Stimulated activated CD8-positive, alpha-beta memory T cell treated with anti-CD3 and anti-CD28 coated beads, Interleukin-15, amount 100 ng/mL, for 48 hours (primary cell): ENCODE measurements at places on chromosomes 5 and 9.

DNA sequence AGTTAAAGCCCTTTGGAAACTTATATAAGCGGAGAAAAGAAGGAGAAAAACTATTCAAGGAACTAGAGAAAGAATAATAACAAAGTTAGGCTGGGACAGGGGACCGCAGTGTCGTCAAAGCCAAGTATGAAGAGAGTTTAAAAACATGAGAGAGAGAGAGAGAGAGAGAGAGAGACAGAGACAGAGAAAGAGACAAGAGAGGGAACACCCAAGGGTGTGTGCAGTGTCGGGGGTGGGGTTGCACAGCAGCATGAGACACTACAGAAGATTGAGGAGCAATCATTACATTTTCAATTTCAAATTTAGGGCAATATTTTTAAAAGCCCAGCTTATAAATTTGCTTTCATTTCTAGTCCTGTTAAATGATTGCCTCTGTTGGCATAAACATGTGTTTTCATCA lies 74.3 kb downstream of the NNT start:
- no peak for DNase-seq

DNA sequence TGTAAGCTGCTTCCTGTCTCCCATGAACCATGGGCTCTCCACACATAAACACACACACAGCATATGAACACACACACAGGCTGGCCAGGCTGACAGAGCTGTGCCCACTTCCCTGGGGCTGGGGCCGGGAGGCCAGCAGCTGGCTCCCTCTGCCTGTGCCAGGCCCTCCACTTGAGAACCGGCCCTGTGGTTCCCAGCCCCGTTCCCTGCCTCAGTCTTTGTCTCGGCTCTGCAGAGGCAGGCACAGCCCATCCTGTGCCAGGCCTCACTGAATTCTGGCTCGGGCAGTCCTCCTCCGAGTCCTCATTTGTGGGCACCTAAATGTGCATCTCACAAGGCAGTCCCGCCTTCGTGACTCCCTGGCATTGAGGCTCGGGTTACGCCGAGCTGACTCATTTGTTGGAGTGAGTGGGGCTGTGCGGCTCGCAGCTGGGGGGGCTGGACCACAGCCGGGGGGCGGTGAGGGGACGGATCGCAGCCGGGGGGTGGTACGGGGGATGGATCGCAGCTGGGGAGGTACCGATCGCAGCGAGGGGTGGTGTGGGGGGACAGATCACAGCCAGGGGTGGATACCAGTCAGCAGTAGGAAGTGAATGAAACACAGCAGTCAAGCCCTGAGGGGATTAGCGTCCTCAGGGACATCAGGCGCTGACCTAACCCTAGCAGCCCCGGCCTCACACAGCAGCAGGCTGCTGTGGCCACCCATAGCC lies 72.3 kb downstream of the PSMB7 start:
- DNase-seq: no peak

DNA sequence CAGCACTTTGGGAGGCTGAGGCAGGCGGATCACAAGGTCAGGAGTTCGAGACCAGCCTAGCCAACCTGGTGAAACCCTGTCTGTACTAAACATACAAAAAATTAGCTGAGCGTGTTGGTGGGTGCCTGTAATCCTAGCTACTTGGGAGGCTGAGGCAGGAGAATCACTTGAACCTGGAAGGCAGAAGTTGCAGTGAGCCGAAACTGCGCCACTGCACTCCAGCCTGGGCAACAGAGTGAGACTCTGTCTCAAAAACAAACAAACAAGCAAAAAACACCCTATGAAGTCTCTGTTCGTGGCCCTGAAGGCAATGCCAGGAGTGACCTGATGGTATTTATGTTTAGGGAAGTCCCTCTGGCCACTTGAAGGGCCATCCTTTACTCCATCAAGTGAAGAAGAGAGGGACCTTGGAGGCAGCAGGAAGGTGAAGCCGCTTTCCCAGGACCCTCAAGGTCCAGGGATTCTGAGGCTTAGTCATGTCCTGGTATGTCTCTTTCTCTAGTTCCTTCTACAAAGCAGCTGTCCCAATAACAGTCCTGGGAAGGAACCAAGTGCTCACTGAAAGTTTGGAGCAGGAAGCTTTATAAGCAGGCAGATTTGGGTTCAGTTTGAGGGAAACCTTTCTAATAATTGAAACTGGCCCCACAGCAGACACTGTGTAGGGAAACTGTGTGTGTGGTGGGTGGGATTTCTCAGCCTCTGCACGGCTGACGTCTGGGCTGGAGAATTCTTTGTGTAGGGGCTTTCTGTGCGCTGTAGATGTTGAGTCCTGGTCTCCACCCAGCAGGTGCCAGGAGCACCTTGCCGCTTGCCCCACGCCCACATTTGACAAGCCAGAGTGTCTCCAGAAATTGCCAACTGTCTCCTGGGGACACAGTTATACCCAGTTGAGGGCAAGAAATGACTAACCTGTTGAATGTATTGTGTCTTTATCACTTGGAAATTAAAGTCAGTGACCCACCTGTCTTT lies 12.5 kb downstream of the PHF2 start:
- DNase-seq: no peak

GRCh38 chr9:113222482-113222841 lies 1.1 kb downstream of the SLC31A1 start:
- no peak for DNase-seq

DNA sequence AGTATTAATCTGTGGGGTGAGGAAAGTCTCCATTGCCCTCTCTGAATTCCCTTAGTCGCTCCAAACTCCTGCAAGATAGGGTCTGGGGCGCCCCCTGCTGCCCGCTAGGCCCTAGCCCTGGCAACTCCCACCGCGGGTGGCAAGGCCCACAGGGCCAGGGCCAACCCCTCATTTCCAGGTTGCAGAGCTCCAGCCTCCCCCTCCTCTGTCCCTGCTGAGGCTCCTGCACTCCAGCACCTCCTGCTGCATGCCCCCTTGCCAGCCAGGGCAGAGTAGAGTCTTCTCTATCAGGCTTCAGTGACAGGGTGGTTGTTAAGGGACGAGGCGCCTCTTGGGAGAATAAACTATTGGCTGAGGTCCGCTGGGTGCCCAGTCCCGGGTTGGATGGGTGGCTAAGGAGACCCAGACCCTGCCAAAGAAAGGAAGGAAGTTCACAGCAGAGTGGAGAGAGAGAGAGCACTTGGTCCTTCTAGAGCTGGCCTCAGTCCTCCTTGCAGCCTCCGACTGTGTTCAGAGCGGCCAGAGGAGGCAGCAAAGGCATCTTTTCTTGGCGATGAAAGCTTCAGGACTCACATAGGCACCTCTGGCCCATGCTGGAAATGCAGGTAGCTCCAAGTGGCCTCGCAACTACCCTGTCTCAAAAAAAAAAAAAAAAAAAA lies 45.6 kb downstream of the SAR1B start:
- DNase-seq: peak; percentile 77

DNA sequence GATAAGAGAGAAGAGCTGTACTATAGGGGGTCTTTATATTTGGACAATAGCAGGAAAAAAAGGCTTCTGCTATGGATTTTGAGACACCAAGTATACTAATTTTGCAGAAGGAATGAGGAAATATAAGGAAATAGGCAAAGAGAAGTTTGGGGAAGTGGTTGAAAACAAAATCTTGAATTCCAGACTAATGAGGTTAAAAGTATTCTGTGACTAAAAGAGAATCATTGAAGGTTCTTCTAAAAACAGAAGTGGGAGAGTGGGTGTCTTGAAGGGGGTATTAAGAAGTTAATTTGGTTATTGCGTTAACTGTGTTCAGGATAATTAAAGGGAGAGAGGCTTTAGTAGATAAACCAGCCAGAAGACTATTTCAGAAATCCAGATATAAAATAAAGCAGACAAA lies 148.7 kb downstream of the RFK start:
- DNase-seq: no peak
